ENCODE measurements at places on chromosomes 1 and 21. TPM values are rescaled to one million over a fixed set of nuclear protein-coding genes. Genes with fewer than 3 reads are reported as not detected.

PEAR1 gene
- 26.4 TPM for polyA plus RNA-seq

GRCh38 chr1:173454966-173455524, 22.1 kb upstream of the PRDX6 start:
- no peak for DNase-seq

DDX59 gene
- polyA plus RNA-seq: 16.7 TPM

CHIA gene
- not detected for polyA plus RNA-seq

DNA sequence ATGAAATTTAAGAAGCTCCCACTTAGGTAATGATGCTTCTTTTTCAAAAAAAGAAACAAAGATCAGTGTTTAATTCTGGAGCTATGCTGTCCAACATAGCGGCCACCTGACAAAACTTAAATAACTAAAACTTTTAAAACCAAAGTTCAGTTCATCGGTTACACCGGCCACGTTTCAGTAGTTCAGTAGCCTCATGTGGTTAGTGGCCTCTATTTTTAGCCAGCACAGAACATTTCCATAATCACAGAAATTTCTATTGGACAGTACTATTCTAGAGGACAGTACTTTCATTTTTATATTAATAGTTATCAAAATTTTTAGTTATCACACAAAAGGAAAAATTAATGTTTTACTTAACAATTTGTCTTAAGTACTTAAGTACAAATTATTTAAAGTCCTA, 141.0 kb downstream of the USP25 start:
- no peak for DNase-seq

GPR61 gene
- polyA plus RNA-seq: not detected

DNA sequence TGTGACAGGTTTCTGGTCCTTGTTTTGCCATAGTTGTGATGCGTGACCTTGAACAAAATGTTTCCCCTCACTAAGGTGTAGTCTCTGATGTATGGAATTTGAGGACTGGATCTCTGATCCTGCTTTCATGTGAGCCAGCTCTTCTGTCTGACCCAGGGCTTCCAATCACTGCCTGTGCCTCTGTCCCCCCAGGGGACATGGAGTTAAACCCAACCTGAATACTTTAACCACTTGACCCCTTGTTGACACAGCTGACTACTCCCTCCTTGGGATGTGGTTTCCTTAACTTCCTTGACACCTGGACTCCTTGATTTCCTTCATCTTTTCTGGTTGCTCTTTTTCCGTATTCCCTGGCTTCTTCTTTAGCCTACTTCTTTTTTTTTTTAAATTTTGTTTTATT, 36.0 kb upstream of the SSBP3 start:
- no peak for DNase-seq

- DNase-seq: no peak
These were observed 112.5 kb downstream of the USH2A start for GRCh38 chr1:216310776-216311175.

DNA sequence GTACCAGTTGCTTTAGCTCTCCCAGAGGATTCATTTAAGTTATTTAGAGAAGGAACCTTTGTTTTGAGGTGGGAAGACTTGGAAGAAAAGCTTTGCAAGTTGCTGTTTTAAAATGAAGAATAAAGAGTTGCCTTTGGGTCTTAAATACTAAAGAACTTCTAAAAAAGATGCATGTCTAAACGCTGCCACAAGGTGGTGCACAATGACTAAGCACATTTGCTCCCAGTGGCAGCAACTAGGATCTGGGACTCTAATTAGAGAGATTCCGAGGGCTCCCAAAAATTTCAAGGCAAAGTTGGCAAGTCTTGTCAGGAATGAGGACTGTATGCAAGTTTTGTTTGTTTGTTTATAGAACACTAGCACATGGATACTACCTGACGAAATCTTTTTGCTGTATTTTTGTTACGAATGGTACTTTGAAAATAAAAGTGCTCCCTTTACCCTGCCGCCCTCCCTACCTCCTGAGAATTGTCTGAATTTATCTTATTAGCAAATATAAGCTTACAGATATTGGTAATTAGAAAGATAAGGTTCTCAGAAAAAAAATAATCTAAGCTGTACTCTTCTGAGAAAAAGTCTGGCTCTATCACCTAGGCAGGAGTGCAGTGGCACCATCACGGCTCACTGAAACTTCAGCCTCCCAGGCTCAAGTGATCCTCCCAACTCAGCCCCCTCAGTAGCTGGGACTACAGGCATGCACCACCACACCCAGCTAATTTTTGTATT, 121.8 kb downstream of the HFM1 start:
- DNase-seq: peak; percentile 71

DNA sequence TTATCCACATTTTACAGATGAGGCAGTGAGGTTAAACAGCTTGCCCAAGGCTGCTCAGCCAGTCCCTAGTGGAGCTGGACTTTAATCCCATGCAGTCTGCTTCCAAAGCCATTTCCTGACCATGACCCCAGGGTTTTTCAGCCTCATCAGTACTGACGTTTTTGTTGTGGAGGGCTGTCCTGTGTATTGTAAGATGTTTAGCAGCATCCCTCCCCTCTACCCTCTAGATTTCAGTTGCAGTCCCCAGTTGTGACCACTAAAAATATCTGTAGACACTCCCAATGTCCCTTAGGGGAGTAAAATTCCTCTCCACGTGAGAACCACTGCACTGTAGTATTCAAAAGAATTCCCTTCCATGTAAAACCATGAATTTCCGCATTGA, 30.2 kb upstream of the C1orf105 start:
- DNase-seq: no peak

C4BPA gene
- polyA plus RNA-seq: 0.36 TPM

DNA sequence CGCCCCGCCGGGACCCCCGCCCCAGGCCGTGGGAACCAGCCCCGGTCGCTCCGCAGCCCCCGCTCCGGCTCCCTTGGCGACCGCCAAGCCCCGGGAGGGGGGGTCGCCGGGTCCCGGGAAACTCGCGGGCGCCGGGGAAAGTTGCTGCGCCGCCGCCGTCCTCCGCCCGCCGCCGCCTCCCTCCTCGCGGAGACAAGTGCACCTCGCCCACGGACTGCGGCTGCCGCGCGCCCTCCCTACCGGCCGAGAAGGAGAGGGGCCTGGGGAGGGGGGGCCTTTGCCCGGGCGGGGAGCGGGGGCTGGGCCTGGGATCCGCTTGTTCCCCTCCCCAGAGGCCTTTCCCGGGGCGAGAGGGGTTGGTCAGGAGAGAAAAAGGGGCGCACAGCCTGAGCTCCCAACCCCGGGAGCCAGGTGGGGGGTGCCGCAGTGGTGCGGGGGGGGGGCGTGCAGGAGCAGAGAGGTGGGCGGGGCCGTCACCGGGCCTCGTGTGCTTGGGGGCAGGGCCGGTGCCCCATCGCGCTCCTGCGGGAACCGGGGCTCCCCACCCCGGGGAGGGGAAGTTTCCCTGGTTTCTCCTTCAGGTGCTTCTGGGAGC, 592 bp downstream of the AGRN start:
- DNase-seq: no peak

DNA sequence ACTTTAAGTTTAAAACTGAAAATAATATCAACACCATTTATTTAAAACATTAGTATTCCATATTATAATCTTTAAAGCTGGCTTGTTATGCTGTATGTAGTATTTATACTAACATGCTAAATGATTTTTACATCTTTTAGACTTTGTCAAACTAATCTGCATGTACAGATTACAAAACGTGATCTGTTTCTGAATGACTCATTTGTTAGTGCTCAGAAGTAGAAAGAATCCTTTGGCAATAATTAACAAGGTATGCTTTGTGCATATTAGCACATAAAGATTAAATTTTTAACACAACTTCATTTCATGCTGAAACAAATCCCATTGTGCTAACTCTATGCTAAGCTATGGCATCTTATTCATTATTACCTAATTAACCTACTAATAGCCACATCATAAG, 242.4 kb downstream of the BARHL2 start:
- DNase-seq: no peak

SPRR2F gene
- not detected for polyA plus RNA-seq

DNA sequence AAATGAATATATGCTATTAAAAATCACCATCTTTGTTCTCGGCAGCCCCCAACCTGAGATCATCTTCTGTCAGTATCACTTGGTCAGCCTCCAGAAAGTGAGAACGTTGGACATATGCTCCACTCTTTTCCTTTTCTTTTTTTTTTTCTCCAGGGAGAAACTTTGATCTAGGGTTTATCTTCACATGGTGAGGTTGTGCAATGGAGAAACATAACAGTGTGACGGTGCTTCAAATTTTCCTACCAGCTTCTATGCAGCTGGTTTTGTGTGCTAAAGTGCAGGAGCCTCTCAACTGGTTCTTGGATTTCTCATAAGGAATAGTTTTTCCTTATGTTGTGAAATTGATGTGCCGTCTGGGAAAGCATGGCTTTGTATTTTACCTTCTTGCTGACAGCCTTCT, 1202.9 kb downstream of the NCAM2 start:
- DNase-seq: peak; percentile 43

- DNase-seq: no peak
These were observed 115.4 kb downstream of the DMRTB1 start for GRCh38 chr1:53574621-53575020.

- DNase-seq: no peak
These were observed 390.4 kb downstream of the OMA1 start for GRCh38 chr1:58156124-58156468.

GRCh38 chr1:208213786-208214185, 30.4 kb downstream of the PLXNA2 start:
- DNase-seq: no peak

DNA sequence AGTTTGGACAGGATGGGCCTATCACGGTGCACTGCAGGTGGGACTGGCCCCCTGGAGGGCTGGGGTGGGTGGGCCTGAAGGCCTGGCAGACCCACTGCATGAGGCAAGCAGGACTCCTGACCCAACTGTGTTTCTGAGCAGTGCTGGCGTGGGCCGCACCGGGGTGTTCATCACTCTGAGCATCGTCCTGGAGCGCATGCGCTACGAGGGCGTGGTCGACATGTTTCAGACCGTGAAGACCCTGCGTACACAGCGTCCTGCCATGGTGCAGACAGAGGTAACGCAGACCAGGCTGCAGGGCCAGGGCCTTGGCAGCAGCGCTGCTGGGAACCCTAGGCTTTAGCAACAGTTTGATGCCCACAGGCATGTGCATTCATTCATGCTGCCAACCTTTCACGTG, 29.0 kb upstream of the KDM4A start:
- DNase-seq: no peak

DRAXIN gene
- polyA plus RNA-seq: 0.36 TPM

- DNase-seq: peak; percentile 72
These were observed 5.8 kb upstream of the FAM167B start for GRCh38 chr1:32241001-32241763.

OR10J1 gene
- polyA plus RNA-seq: not detected

RC3H1 gene
- polyA plus RNA-seq: 15.6 TPM

FAM177B gene
- polyA plus RNA-seq: 0.27 TPM

DNA sequence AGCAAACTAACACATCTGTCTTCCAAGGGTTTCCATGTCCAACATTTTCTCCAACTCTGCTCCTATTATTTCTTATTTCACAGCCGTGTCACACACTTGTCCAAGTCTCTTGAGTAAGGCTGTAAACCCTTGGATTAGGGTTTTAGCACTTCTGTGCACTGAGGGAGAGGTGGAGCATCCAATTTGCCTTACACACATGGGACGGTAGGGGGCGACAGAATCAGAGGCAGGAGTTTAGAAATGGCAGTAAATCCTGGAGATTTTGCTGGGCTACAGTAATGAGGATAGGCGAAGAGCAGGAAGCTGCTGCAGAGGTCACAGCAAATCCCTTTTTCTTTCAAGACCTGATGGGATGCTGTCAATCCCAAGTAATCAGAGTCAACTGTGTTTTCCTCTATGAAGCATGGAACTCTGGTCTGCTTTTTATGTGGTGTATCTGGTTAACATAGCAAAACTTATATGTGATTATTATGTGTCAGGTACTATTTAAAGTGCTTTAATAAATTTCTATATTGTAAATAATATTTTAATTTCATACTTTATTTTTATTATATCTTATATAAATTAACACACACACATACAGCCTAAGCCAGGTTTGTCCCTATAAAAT, 15.4 kb upstream of the LCE5A start:
- no peak for DNase-seq

DNA sequence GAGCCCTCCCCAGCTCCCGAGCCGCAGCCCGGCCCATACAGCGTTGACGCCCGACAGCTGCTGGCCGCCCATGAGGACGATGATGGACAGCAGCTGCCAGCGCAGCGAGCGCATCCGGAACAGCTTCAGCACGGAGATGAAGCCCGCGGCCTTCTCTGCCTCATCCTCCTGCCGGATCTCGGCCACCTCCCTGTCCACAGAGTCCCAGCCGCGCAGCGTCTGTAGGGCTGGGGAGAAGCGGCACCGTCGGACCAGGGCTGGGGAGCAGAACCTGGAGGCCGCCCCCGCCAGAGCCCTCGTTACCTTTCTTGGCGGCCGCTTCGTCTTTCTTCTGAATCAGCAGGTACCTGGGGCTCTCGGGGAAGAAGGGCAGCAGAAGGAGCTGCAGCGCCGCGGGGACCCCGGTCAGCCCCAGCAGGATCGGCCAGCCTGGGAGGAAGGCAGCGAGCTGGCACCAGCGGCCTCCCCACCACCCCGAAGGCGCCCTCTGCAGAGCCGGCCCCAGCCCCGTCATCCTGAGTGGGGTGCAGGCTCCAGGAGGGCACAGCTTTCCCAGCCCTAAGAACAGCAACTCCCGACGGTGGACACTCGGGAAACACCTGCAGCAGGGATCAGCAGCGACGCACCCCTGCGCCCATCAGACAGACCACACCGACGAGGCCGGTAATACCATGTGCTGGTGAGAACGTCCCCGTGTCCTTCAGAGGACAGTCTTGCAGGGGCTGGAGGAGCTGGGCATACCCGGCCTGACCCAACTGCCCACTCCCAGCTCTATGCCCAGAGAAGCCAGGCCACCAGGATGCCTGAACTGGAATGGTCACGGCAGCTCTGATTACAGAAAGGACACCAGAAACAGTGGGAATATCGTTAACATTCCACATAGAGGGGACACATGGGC, 13.8 kb upstream of the SLC2A7 start:
- DNase-seq: no peak

GRCh38 chr1:95216292-95216990, 17.6 kb upstream of the RWDD3 start:
- DNase-seq: no peak

- DNase-seq: peak; percentile 59
These were observed 24.0 kb downstream of the QSOX1 start for GRCh38 chr1:180178511-180179161.

DNA sequence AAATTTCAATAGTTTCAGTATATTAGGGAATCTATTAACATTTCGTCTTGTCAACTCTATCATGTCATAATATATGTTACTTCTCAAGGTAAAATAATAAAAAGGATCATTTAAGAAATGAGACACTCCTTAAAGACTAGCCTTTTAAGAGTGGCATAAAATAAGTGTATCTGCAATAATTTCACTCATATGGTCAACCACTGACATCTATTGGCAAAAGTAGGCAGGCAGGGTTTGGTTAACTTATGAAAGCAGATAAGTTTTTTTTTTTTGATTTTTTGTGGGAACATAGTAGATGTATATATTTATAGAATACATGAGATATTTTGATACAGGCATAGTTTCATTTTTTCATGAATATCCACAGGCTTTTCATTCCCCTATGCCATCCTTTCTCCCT, 5.5 kb upstream of the RGS21 start:
- peak; percentile 31 for DNase-seq

OPTC gene
- polyA plus RNA-seq: not detected

LHX4 gene
- polyA plus RNA-seq: 2.1 TPM

GRCh38 chr1:179973198-179974110, 18.8 kb downstream of the CEP350 start:
- no peak for DNase-seq
